ENCODE measurements at places on chromosomes 2 and 18. TPM values are rescaled to one million over a fixed set of nuclear protein-coding genes. Genes with fewer than 3 reads are reported as not detected.

The GREB1 gene
- total RNA-seq, result 2.2 TPM

The COL6A3 gene
- total RNA-seq, result 2,183 TPM

The MOCOS gene
- total RNA-seq, result 5.5 TPM

The RAB3GAP1 gene
- total RNA-seq, result 89.2 TPM

The SH3RF3 gene
- 8.4 TPM for total RNA-seq

The SP110 gene
- 9.8 TPM for total RNA-seq

The QPCT gene
- 19.7 TPM for total RNA-seq

The ANO7 gene
- 0.83 TPM for total RNA-seq

The IL1F10 gene
- total RNA-seq, result not detected

The CPO gene
- 0.17 TPM for total RNA-seq

The LHCGR gene
- not detected for total RNA-seq

The LYPD6B gene
- not detected for total RNA-seq

The DNAJC5G gene
- not detected for total RNA-seq

The HOXD3 gene
- 0.29 TPM for total RNA-seq

The RAB17 gene
- total RNA-seq, result 0.83 TPM

The HJURP gene
- 1.5 TPM for total RNA-seq

The DSG2 gene
- 0.73 TPM for total RNA-seq

The PRKAG3 gene
- 0.50 TPM for total RNA-seq

All from smooth muscle cell of trachea (primary cell).